Stimulated activated CD4-positive, alpha-beta T cell treated with anti-CD3 and anti-CD28 coated beads, Interleukin-1b, Interleukin-23, amount 100 ng/mL, for 1 hour (primary cell): ENCODE measurements at places on chromosomes 1 and 21.

DNA sequence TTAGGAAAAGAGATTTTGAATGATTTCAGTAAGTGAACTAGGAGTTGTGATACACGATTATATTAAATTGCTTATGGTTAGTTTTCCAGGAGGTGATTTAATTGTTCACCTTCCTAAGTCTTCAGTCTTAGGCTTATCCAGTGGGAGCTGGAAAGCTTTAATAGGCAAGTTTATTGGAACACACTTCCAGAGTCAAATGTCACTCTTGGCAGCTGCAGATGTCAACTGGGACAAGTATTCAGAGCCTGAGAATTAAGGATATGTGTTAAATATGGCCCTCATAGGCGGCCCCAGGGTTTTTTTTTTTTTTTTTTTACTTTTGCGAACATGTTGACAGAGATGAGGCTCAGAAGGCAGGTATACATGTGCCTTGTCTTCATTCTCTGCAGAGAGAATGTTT, 29.2 kb downstream of the UCK2 start:
- no peak for DNase-seq

DNA sequence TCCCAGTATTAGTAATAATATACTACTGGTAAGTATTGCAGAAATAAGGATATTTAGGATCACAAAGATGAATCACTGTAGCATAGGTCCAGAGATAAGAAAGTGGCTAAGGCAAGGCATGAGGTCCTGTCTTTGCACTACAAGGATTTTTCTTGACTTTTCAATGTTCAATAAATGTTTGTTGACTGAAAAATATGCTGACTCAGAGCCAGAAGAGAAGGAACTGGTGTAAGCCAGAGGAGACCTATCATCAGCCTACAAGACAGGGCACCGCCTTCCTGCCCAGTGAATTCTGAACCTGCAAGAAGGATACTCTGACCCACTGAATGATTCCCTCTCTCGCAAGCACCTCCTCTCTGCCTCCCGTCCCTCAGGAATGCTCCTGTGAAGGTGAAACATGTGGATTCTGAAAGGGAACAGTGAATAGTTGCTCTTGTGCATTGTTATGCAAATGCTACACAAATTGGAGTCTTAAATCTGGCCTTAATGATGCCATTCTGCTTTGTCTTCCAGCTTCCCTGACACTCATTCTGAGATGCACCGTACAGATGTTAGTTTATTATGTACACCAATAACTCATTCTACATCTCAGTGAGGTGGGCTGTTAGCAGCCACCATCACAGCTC, 540.0 kb downstream of the OMA1 start:
- DNase-seq, result no peak

GRCh38 chr1:244779410-244779809, 56.0 kb upstream of the COX20 start:
- DNase-seq, result no peak

DNA sequence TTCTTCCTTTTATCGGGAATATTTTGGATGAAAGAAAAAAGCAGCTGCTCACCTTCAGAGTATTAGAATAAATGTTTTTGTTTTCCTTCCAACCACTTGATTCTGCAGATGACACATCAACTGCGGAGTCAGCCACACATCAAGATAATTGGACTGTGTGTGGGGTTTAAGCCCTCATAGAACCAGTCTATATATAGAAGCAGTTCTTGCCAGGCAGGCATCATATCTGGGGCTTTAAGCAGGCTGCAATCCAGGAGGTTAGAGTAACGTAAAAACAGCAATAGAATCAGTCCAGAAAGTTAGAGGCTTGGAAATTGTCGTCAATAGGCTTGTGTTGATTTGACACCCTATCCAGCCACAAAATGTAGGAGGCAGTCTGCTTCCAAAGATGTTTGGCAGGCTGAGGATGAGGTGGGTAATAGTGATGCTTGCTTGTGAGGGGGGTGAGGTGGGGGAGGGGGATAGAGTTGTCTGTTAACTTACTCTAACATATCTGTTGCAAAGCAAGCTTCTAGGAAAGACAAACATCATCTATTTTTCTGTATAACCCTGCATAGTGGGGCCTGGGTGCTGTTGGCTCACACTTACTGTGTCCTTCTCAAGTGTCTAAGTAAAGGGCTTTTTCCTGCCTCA, 64.8 kb downstream of the PEX14 start:
- DNase-seq, result no peak

GRCh38 chr1:100950781-100951180, 54.9 kb downstream of the SLC30A7 start:
- no peak for DNase-seq

DNA sequence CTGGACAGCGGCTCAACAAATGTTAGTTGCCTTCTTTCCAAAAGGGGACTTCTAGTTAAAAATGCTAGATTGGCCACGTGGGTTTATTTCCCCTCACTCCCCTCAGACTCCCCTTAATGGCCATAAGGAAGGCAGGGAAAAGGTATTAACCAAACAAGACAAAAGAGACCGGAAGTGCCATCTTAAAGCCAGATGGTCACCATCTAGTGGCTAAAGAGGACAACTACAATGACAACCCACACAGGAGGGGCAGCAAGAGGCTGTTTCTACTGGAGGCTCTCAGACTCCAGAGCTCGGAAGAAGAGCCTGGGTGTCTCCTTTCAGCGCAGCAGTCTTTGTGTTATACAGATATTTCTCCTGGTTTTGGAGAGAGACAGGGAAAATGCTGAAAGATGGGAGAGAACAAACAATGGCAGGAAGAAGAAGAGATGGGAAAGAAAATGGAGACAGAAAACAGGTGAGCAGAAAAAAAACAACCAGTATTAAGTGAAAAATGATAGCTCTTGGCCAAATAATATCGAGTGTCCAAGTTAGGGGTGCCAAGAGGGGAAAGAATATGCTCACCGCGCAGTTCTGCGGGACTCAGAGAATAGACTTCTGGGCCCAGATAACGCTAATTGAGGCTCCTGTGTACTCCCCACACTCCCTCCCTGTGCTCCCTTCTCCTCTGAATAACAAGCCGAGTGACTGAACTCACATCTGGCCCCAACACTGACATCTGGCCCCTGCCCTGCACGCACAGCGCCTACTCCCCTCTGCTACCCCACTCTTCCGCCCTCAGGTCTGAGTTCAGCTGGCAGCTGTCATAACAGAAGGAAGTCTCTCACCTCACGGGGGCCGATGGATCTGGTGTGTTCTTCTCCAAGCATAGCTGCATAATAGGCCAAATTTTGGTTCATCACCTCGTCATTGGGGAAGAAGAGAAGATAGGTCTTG, 9.6 kb downstream of the P3H1 start:
- DNase-seq, result no peak

DNA sequence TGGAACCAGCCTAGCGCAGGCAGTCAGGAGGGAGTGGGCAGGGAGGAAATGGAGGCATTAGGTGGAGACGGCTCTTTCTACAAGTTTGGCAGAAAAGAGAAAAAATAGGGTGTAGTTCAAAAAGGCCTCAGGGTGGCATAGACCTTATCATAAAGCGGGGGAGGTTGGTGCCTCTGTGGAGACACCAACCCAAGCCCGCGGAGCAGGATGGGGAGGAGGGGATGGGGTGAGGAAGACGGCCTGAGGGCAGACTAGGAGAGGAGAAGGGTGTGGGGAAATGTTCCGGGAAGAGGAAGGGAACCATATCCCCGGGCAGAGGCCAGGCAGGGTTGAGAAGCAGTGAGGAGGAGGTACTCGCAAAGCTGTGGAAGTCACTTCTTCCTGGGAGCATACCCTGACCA, 17.4 kb upstream of the SHE start:
- no peak for DNase-seq

DNA sequence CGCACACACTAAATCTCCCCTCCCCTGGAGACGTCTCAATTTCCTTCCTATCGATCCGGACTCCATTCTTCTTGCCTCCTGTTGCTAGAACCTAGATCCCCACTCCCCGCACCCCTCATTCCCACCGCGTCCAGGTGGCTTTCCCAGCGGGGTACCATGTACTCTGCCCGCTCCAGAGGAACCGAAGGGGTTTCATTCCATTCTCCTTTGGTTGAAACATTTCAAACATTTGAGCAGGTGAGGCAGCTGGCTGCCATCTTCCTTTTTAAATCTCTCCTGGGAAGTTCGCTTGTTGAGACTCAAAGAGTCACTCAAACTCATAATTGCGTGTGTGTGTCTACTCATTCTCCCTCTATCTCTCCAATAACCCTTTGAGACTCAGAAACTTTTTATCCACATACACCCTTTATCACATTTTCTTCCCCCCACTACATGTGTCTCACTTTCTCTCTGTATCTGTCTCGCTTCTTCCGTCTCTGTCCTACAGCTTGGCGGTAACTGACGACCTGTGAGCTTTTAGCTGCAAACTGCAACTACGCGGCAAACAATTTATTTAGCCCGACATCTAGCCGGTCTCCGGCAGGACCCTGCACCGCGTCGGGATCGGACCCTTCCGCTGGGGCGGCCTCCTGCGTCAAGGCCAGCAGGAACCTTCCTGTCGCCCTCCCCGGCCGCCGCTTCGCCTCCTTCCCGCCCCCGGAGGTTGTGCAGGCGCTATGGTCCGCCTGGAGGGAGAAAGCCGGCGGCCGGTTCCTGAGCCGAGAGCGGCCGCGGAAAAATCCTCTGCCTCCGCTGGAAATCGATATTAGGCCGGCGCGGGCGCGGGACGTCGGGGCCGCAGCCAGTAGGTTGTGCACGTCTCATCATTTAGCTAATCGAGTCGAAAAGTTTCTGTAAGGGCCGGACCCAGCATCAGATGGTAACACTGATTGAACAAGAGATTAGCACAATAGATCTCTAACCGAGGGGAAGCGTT, 3.0 kb upstream of the FOXD3 start:
- DNase-seq, result no peak

DNA sequence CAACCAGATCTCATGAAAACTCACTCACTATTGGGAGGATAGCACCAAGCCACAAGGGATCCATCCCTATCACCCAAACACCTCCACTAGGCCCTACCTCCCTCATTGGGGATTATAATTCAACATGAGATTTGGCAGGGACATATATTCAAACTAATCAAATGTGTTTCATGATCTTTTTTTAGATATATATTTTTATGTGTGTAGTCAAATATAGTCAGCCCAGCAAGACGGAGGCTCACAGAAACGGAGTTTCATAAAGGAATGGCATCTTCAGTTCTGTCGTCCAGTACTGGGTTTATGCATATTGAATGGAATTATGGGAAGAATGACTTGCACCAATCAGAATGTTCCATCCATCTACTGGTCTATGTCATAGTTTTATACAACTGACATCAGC, 343.3 kb upstream of the KAZN start:
- no peak for DNase-seq

- no peak for DNase-seq
These were observed 129.9 kb upstream of the CD34 start for GRCh38 chr1:208040821-208041297.
